ENCODE measurements at places on chromosomes 4 and X. TPM values are rescaled to one million over a fixed set of nuclear protein-coding genes. Genes with fewer than 3 reads are reported as not detected.

DNA sequence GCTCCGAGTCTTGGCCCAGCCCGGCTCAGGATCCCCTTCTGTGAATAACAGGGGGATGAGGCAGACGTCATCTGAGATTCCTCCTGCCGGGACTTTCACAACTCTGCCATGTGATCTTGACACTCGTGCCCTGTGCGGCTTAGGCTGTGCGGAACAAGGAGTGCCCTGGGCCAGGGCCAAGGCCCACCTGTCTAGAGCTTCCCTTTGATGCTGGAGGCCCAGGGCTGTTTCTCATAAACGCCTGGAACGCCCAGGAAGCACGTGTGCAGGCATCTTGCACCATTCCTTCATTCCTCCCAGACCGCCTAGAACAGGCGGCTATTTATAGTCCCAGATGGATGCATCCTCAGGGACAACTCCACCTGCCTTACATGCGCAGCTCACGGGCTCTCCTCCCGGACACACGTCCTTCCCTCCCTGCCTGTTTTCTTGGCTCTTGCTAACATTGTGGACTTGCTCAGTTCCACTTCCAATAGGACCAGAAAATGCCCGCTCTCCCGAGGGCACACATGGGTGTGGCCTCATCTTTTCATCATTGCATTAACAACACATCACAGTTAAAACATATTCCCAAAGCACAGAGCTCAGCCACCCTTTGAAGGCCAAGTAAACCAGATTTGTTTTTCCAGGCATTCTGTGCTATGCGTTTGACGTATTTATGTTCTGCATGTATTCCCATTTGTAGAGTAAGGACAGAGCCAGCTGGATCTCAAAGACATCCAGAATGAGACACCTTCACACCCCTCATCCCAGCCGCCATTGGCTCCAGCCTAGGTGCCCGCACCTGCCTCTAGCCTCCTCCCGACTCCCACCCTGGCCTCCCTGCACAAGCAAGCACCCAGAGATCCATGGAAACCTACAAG lies 57.2 kb downstream of the ABLIM2 start:
- DNase-seq = no peak

DNA sequence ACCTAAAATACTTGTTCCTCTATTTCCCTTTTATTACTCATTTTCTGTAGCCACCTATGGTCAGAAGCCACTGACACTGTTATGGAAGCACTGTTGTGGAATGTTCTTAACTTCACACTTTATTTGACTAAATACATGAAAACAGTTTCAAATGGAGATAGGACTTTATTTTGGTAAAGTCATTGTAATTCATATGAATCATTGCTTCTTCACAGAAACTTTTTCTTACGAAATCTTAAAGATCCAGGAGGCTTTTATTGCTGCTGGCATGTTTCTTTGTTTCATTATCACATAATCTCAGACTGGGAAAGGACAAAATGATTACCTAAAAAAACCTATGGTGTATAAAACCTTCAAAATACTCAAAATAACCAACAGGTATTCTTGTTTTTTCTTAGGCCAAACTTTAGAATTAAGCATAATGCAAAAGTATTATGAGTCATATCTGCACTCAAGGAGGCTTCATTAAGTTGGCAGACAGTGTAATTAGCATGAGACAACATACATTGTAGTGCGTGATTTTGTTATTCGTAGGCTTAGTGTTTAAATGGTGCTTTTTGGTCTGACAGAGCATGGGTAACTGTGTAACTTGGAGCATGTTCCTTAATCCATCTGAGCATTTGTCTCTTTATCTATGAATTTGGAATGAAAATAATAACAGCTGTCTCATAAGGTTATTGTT lies 58.0 kb downstream of the SH3BGRL start:
- no peak for DNase-seq

- DNase-seq = no peak
Observed at GRCh38 chr4:124060261-124060918, 652.1 kb downstream of the ANKRD50 start.

DNA sequence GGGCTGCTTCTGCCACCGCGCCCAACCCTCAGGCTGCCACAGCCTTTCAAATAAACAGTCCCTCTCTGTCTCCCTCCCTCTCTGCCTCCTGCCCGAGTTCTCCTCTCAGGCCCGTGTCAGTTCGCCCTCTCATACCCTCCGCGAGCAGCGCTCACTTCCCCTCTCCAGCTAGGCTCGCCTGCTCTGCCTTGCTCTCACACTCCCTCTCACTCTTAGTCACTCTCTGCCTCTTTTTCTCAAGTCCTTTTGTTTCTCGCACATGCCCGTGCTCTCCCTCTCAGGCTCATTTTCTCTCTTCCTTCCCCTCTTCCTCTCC lies 3.2 kb downstream of the EFNB1 start:
- DNase-seq = no peak

DNA sequence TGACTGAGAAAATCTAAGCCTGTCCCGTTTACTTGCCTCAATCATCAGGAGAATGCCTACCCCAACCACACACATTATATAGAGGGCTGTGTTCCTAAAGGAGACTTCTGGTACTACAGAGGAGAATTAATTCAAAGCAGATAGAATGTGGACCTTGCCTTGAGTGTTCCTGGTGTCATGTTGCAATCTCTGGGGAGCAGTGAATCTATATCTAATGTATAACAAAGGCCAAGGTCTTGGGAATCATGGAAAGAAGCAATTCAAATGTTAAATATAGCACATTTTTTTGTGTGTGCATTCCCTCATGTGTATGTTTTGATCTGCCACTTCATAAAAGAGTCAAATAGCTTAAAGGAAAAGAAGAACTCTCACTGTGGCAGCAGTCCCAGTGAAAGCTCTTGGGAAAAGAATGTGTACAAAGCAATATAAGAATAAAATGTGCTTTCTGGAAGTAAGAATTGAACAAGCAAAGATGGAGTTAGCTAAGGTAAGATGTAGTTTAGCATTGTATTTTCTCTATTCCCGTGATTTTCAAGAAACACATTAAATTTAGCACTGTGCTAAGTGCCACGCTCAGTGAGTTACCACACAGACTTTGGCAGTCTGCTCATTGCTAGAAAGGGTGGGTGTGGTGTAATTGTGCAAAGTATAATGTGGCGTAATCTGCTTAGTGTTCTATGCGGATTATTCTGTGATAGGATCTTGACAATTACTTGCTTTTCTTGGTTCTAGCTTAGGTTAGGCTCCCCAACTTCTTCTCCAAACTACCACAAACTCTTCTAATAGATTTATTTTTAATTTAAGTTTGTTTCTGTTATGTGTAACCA lies 13.7 kb downstream of the ADH6 start:
- no peak for DNase-seq

The TMSB15C gene
- total RNA-seq = 4.3 TPM

The VSIG1 gene
- not detected for total RNA-seq

The F8A2 gene
- total RNA-seq = not detected
